GM20000 (cell line): ENCODE measurements at places on chromosomes 16 and 17.

DNA sequence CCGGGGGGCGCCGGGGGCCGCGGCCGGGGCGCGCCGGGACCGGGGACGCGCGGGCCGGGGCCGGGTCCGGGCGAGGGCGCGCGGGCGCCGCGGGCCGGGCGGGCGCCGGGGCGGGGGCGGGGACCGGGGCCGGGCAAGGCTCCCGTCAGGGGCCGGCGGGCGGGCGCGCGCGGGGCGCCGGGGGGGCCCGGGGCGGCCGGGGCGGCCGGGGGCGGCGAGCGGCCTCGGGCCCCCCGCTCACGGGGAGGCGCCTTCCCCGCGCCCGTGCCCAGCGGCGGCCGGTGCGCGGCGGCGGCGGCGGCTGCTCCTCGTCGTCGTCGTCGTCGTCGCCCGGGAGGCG lies 563 bp downstream of the ZCCHC14 start:
- no peak for DNase-seq

DNA sequence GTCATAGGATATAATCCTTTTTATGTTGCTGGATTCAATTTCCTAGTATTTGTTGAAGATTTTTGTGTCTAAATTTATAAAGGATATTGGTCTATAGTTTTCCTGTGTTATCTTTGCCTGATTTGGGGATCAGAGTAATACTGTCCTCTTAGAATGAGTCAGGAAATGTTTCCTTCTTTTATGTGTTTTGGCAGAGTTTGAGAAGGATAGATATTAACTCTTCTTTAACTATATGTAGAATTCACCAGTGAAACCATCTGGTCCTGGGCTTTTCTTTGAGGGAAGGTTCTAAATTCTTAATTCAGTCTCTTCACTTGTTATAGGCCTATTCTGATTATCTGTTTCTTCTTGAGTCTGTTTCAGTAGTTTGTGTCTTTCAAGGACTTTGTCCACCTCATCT lies 66.3 kb upstream of the NACA2 start:
- no peak for DNase-seq

GRCh38 chr16:23979441-23979840 lies 143.7 kb downstream of the PRKCB start:
- no peak for DNase-seq

GRCh38 chr17:74742978-74743545 lies 5.4 kb upstream of the NHERF1 start:
- no peak for DNase-seq

- no peak for DNase-seq
Measured at GRCh38 chr17:77741109-77741508, 217.4 kb upstream of the TNRC6C start.

GRCh38 chr16:86517652-86518258 lies 7.4 kb downstream of the FOXF1 start:
- peak; percentile 79 for DNase-seq

DNA sequence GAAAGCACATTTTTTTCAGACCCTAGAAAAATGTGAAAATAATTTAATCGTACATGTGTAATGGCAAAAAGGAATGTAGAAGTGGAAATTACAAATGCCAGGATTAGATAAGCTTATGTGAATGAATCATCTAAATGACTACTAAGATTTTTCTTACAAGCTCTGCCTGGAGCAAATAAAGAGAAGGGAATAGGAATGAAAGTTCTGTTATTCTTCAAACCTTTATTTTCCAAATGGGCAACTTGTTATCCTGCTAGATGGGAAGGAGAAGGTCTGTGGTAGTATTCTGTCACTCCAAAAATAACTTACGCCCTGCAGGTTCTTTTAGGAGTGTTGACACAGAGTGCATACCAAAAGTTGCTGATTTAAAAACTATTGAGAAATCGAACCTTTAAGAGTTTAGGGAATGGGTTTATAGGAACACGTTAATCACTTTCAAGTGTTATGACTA lies 9.7 kb downstream of the CTCF start:
- DNase-seq, result no peak

DNA sequence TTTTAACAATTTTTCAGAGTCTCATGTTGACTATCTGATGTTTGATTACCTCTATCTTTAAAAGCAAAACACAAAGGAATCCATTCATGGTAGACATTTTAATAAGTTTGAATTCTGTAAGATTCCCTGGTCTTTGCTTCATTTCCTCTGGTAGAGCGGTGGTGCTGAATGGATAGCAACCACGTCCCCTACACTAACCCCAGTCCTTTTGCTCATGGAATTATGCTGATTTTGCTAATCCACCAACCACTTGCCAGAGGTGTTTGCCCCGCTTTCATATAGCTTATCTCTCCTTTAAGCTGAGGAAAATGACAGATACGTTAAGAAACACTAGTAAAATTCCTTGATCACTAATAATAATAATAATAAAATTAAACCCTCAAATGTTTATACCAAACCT lies 9.5 kb downstream of the KCNJ16 start:
- DNase-seq, result no peak
